ENCODE measurements at places on chromosomes 2 and 18.

GRCh38 chr18:48848641-48849143 lies 102.1 kb downstream of the SMAD7 start:
- no peak for DNase-seq

DNA sequence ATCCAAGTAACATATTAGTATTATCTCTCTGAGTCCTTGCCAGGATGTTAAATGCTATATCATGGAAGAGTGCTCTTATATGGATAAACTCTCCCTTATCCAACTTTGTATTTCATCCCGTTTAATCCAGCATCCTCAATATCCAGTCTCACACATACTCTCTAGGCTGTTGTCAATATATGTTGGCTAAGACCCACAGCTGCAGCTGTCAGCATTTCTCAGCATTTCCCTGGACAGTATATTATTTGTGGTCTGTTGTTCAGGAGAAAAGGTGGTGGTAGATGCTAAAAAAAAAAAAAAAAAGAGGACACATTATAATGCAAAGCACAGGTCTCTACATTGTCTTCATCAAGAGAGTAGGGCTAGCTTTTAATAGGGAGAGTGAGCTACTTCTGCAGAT lies 1368.0 kb upstream of the ZEB2 start:
- DNase-seq: no peak

DNA sequence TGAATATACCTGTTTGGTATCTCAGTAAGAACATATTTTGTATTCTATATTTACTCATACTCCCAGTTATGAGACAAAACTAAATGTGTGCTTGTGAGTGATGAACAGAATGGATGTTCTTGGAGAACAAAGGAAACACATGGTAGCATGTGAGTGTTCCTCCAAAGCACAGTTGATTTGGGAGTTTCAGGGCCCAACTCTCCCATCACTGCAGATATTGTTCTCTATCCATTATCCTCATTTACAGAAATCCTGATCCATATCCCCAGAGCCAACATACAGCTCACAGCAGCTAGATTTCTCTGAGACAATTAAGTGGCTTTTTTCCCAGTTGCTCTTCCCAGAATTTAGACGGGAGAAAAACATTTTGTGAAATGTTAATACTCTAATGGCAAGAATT lies 75.6 kb upstream of the MAPRE2 start:
- no peak for DNase-seq

- DNase-seq: no peak
Observed at GRCh38 chr18:23735021-23735464, 45.8 kb downstream of the LAMA3 start.

- DNase-seq: no peak
Observed at GRCh38 chr2:130823886-130824491, 12.7 kb upstream of the ARHGEF4 start.

DNA sequence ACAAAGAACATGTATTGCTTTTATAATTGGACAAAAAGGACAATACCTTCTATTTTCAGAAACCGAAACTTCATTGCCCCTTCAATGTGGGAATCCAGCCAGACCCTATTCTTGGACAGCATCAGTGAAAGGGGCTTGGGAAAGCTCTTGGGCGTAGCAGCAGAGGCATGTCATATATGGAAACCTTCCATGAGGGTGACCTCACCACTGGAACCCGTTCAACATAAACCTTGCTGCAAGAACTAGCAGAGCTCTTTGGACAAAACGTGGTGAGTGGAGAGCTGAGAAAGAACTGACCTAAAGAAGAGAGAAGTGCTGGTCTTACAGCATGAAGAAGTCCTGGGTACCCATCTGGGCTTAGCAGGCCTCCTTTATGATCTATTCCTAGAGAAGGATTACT lies 22.7 kb upstream of the ACTG2 start:
- peak; percentile 77 for DNase-seq

- no peak for DNase-seq
Observed at GRCh38 chr2:68193144-68193543, 35.5 kb downstream of the PNO1 start.
